ENCODE measurements at places on chromosomes 1 and 21.

DNA sequence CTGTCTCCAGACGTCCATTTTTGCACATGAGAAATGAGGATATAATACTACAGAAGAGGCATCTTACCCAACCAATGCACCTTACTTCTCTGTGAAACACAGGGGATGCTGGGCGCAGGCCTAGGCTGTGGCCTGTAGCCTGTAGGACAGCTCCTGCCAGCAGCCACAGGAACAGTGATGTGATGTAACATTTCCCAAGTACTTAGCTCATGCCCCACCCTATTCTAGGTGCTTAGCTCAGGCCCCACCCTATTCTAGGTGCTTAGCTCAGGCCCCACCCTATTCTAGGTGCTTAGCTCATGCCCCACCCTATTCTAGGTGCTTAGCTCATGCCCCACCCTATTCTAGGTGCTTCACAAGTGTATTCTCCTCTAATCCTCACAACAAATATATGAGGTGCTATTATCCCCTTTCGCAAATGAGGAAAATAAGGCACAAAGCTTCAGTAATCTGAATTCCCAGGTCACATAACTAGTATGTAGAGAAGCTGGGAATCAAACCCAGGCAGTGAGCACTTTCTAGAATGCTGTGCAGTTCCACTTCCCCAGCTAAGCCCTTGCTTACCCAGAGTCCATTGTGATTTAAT, 4.6 kb upstream of the NAXE start:
- no peak for DNase-seq

GRCh38 chr1:96980448-96980847, 258.9 kb downstream of the PTBP2 start:
- no peak for DNase-seq

- DNase-seq: no peak
These were observed 35.5 kb upstream of the PTPRF start for GRCh38 chr1:43495204-43495603.

- peak; percentile 24 for DNase-seq
These were observed 1.8 kb downstream of the USP24 start for GRCh38 chr1:55213151-55213884.

GRCh38 chr1:69533343-69533742, 34.4 kb upstream of the LRRC7 start:
- DNase-seq: no peak

DNA sequence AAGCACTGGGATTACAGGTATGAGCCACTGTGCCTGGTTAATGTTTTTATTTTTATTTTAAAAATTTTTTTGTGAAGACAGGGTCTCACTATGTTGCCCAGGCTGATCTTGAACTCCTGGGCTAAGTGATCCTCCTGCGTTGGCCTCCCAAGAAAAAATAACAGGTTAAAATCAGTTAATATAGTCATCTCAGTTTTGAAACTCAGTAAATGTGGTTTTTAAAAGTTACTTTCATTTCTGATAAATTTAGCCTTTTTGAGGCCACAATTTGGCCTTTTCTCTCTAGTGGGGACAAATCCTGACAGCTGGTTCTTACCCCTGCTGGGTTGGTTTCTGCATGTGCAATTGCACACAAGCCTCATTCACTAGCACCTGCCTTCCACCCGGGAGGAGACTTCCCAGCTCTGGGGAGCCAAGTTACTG, 13.3 kb downstream of the PMF1 start:
- no peak for DNase-seq

- no peak for DNase-seq
These were observed 5.7 kb upstream of the CBR3 start for GRCh38 chr21:36129219-36129618.

GRCh38 chr1:168372861-168373371, 92.2 kb downstream of the TBX19 start:
- DNase-seq: no peak

- no peak for DNase-seq
These were observed 13.9 kb downstream of the CDC14A start for GRCh38 chr1:100366209-100366525.

DNA sequence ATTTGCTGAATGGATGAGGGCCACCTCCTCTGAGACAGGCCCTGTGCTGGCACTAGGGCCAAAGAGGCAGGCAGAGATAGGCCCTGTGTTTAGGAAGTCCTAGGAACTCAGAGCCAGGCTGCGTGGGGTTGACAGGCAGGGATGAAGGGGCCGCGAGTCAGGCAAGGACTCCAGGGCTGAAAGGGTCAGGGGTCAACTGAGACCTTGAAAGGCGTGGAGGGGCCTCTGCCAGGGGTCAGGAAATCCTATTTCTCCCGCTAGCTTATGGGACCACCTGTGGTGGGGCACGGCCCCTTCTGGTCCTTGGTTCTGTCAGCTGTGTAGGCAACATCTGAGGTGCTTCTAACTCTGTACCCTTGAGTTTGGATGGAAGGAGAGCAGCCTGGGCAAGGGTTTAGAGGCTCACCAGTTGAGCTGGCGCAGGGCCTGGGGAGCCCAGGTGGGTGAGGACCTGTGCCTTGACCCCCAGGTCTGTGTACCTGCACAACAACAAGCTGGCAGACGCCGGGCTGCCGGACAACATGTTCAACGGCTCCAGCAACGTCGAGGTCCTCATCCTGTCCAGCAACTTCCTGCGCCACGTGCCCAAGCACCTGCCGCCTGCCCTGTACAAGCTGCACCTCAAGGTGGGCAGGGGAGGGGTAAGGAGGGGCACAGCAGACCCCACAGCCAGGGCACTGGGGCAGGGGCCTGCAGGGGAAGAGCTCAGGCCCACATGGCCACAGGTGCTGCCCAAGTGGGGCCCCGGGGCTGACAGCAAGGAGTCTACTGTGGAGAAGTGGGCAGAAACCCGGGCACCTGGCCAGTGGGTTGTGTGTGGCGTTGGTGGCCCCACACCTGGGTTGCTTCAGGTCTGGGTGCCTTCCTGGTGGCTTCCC, 14.9 kb downstream of the PODN start:
- no peak for DNase-seq

DNA sequence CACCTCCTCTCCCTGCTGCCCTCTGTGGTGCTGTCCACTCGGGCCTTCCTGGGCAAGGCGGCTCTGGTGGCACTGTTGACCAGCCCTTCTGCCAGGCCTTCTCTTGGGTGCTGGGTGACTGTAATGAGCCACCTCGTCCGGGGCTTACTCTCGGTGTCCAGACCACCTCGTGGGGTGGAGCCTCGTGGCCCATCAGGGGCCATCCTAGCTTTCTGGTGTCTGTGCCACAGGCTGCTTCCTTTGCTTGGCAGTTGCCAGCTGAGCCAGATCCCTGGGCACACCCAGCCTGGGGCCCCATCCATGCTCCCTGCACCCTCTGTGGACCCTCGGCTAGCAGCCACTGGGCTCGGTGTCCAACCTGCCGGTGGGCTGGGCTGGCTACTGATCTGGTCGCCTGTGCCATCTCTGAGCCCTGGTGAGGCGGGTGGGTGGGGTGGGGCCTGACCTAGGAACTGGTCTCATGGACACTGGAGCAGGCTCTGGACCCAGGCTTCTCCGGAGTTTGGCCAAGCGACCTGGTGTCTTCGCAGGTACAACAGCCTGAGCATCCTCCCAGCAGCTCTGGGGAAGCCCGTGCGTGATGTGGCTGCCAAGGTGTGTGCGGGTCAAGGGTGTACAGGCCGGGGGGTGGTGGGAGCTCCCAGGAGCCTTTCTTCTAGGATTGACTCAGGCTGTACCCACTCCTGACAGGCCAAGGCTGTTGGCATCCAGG, 1.4 kb downstream of the PRXL2B start:
- peak; percentile 49 for DNase-seq

Measured in CD8-positive, alpha-beta memory T cell (primary cell).